Effector memory CD4-positive, alpha-beta T cell (primary cell): ENCODE measurements at places on chromosomes 12 and 14.

DNA sequence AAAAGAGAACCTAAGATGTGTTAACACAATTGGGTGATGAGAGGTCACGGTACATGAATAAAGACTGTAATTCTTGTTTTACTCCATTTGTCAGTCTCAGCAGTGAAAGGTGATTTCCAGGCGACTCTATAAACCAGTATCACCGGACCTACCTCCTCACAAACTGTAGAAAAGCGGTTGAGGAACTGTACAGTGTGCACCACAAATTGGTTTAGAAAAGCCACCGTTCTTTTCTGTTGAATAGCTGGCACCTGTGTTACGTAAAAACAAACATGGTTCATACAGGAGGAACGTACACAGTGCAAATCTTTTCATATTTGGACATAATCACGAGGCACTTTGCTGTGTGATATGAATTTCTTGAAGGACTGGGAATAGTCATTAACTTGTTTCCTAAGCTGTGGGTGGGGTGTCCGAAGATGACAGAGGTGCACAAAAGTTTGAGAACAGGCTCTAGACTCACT lies 663 bp downstream of the WASHC3 start:
- DNase-seq = no peak

DNA sequence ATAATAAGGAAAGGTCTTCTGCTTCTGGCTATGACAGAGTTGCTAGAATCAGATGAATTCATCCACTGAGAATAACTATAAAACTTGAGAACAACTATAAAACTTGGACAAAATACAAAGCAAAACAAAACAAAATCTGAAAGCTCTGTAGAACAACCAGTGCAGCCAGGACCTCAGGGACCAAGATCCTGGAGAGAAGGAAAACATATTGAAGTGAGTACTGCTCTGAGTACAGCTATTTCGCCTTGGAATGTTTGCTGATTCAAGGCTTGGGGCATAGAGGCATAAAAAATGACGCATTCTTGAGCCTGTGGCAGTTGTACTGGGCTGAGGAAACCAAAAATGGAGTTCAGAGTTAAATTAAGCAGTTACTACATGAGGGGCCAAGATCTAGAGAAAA lies 21.7 kb downstream of the FOXA1 start:
- no peak for DNase-seq

GRCh38 chr14:106840991-106841390 lies 1314.6 kb downstream of the TMEM121 start:
- no peak for DNase-seq

DNA sequence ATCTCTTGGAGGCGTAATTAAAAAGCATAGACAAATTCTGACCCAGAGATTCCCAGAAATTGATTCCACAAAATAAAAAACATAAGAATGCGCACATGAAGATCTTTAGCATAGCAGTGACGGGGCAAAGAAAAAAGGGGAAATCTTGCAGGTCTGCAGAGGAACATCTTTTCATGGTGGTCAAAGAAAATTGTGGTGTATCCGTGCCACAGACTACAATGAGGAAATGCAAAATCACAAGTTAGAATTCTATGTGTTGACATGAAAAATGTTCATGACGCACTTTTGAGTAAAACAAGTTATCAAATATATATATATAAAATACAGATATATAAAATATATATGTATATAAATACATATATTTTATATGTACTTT lies 101.6 kb downstream of the RIMBP2 start:
- DNase-seq = no peak

DNA sequence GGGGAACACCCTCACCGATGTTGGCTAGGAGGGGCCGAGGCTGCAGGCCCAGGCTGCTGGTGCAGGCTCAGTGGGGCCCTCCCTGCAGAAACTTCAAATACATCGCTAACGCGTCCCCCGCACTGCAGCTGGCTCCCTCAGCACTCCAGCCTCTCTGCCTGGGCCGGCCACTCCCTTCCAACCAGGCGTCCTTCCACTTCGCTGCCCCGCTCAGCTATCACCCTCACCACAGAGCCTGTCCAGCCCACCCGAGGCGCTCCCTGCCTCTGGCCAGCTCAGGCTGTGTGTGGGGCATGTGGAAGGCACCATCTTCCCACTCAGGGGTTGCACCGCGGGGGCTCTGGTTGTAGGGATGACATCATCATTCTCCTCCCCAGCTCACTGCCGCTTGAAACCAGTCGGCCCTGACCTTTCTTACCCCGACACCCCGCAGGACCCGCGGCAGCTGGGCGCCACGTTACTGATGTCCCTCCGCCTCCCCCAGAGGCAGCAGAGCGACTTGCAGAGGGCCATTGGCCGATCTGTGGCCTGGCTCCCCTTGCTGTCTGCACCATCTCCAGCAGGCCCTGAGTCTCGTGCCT lies 199.9 kb upstream of the RTL1 start:
- DNase-seq = no peak

GRCh38 chr12:66947119-66947518 lies 268.2 kb upstream of the GRIP1 start:
- DNase-seq = no peak

- no peak for DNase-seq
Observed at GRCh38 chr14:89565607-89566006, 148.6 kb upstream of the FOXN3 start.

GRCh38 chr12:75184516-75184915 lies 25.1 kb downstream of the KCNC2 start:
- no peak for DNase-seq
